ENCODE measurements at places on chromosomes 7 and 10.
A peak's percentile ranks its signal among the peaks of the same experiment; 100 is the strongest.

DNA sequence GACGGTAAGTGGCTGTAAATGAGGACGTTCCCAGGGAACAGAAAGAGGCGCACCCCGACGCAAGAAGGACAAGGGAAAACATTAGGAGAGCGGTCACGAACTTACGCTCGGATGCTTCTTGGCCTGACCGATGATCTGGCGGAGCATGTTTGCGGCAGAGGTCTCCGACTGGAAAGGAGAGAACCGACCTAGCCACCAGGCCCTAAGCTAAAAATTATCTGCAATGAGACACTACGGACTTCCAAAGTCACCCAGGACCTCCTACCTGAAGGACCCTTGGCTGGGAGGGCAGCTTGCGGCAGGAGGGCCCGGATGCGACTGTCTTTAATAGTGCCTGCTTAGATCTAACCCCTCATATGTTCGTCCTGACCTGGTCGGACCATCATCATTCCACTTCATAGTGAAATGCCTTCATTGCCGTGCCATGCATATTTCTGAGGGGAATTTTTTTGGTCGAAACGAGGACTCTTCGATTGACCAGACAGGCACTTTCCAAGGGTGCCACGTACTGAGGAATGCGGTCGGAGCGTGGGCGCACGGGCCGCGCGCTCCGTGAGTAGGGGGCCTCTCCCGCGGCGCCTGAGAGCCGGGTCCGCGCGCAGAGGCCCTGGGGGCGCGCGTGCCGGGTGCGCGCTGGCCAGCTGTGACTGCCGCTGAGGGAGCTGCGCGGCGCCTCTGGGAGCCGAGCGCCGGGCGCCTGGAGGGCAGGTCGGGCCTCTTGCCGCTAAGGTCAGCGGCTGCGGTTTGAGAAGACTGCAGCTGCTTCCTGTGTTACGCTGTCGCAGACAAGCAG, 33.6 kb upstream of the PHF14 start:
- peak; percentile 96 for DNase-seq

- no peak for DNase-seq
These were observed 11.1 kb downstream of the H2BK1 start for GRCh38 chr7:151198945-151199848.

- no peak for DNase-seq
These were observed 274.4 kb downstream of the THSD7A start for GRCh38 chr7:11557627-11558026.

- DNase-seq: no peak
These were observed 2.9 kb downstream of the PLXNA4 start for GRCh38 chr7:132573251-132573955.

GRCh38 chr7:133535308-133535707, 282.4 kb downstream of the EXOC4 start:
- DNase-seq: no peak

Measured in GOT3 (cell line).